ENCODE measurements at places on chromosomes 7 and 10.

GRCh38 chr10:100723770-100724530 lies 21.4 kb upstream of the PAX2 start:
- no peak for DNase-seq

DNA sequence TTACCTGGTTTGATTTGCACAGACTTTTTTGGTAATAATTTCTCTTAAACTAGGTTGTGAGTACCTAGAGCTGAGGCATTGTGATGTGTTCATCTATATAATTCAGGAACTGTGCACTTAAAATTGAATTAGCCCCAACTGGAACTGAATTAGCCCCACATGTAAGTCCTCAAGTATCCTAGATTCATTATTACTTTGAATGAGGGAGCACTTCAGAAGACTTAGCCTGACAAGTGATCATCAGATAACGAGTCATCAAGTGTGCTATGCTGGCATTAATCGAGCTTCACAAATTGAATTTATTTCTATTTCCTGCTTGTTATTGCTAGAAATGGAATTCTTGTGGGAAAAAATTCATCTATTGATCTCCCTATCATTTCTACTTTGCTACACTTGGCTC lies 323.4 kb upstream of the SEMA3D start:
- peak; percentile 34 for DNase-seq

DNA sequence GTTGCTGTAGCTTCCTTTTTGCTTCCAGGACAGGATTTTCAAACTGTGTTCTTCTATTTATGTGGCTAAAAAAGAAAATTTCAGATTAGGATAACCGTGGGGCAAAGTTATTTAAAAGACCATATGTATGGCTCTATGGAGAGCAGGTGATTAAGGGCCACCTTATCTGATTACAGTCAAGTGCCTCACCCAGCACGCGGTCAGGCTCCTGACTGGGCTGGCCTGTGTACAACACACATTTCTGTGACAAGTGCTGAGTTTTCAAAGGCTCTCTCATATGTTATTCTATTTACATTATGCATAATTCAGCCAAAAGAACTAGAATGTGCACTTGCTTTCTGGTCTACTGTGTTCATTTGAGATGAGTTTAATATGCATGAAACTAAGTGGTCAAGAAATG lies 547.4 kb downstream of the PHTF2 start:
- no peak for DNase-seq

DNA sequence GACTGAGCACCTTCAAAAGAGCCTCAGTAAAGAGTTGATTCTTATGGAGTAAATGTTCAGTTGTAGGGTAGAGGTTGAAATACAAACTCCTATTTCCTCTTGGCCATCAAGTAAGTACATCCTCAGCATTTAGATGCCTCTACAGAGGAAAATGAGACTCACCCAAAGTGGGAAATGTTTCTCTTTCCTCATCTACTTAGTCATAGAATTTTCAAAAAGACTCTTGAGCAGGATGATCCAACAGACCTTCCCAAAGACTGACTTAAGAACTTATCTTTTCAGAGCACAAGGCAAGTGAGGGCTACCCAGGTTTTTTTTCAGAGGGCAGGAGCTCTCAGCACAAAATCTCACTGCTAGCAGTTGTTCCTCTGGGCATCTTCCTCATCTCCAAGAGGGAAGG lies 449.1 kb downstream of the KCNMA1 start:
- DNase-seq = peak; percentile 63

- no peak for DNase-seq
These were observed 29.4 kb upstream of the SLF2 start for GRCh38 chr10:100883312-100883821.

DNA sequence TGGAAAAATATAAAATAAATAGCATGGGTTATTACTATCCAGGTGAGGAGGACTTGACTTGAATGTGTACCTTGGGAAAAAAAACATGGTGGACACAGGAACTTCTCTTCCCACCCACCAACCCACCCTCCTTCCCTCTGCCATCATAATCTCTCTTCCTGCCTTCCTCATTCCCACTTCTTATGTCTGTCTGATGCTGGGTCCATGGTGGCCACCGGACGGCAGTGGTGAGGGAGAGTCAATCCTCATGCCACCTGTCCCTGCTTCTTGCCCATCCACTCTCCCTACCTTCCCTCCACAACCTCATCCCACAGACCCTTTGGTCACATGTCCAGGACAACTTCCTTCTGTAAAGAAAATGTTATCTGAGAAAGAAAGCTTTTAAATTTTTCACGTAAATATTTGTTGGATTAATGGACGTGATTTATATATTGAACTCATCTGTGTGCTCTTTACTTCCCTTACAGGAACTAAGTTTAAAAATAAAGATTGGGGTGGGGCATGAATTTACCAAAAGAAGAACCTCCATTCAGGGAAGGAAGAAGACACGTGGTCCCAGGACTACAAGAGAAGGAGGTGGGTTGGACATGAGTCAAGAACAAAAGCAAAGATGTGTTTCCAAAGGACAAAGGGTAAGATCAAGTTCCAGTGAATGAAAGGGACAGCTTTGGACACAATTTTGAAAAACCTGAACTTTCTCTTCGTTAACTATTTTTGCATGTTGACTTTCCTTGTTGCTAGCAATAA lies 104.5 kb downstream of the PIP4K2A start:
- no peak for DNase-seq

GRCh38 chr10:132400041-132400546 lies 3.1 kb downstream of the PWWP2B start:
- no peak for DNase-seq

DNA sequence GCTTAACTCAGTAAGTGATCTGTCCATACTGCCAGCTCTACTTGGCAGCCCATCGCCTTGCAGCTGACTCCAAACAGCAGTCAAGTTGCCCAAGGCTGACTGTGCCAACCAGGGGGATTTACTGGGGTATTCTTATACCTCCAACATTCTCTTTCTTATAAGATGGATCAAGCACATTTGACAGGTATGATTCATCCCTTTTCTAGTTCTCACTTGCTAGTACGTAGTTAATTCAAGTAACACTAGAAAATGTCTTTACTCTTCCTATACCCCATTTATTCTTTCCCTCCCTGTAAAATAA lies 77.0 kb downstream of the SLC25A13 start:
- no peak for DNase-seq
